Activated CD8-positive, alpha-beta memory T cell treated with anti-CD3 and anti-CD28 coated beads for 1 hour (primary cell): ENCODE measurements at places on chromosomes 7 and 10.

DNA sequence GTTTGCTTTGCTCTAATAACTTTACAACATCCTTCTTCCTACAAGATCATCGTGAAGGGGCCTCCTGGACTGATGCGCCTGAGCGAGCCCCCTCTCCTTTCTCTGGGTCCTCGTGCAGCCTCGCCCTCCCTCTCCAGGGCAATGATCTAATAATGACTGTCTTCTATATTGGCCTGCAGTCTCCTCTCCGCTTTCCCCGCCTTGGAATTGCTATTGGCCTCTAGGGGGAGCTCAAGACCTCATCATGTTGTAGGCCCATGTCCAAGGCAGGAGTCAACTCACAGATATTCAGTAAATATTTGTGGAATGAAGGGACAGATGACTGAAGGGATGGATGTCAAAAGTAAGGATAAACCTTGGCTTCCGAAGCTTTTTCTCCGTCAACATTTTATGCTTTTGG, 1180.3 kb downstream of the TYW1 start:
- no peak for DNase-seq

GRCh38 chr7:133702960-133703359, 424.2 kb upstream of the LRGUK start:
- no peak for DNase-seq

GRCh38 chr7:32891043-32891799, at the start of gene KBTBD2:
KBTBD2 (minus strand) TSS chr7:32891760; CDS start chr7:32879604, 12,156 bp downstream.
- DNase-seq = no peak

DNA sequence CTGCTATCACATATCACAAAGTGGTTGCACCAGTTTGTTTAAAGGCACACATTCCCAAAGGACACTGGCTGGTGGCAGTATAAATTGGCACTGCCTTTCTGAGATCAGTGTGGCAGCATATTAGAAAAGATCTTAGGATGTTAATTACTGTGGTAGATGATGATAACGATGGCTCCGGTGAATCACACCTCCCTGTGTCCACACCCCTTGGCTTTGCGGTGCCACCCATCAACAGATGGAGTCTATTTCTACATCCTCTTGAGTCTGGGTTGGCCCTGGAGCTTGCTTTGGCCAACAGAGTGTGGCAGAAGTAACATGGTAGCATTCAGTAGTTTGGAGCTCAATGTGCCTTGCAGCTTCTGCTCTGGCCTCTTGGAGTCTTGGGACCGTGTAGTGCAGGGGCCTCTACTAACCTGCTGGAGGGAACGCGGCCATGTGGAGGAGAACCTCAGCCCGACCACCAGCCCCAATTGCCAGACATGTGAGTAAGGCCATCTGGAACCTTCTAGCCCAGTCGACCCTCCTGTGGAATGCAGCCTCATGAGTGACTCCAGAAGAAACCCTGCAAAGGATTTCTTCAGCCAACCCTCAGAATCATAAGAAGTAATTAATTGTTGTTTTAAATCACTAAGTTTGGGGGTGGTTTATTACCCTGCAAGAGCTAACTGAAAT, 27.2 kb upstream of the PLEKHA1 start:
- DNase-seq = no peak

DNA sequence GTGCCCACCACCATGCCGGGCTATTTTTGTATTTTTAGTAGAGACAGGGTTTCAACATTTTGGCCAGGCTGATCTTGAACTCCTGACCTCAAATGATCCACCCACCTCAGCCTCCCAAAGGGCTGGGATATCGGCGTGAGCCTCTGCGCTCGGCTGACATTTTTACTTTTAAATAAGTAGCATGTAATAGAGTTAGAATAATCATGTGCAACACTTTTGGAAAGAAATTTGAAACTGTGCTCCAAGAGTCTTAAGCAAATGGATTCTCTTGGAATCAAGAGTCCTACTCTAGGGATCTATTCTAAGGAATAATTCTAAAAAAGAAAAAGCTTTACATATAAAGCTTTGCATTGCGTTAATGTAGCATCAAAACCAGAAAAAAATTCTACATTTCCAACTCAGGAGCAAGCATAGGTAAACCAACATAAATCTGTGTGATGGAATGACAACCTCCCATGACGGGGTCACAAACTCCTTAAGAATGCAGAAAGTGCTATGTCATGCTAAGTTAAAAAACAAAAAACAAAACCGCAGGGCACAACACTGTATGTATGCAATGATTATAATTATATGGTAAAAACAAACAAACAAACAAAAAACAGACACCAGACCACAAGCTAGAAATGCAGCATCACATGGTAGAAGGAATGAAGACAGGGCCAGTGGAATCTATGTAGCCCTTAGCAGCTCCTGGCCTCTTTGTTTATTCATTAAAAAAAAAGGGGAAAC, 98.7 kb downstream of the RNF216 start:
- DNase-seq = no peak

- DNase-seq = no peak
Measured at GRCh38 chr10:130042381-130042780, 68.2 kb downstream of the C10orf143 start.

- DNase-seq = no peak
Measured at GRCh38 chr10:50552308-50552707, 71.4 kb downstream of the SGMS1 start.

DNA sequence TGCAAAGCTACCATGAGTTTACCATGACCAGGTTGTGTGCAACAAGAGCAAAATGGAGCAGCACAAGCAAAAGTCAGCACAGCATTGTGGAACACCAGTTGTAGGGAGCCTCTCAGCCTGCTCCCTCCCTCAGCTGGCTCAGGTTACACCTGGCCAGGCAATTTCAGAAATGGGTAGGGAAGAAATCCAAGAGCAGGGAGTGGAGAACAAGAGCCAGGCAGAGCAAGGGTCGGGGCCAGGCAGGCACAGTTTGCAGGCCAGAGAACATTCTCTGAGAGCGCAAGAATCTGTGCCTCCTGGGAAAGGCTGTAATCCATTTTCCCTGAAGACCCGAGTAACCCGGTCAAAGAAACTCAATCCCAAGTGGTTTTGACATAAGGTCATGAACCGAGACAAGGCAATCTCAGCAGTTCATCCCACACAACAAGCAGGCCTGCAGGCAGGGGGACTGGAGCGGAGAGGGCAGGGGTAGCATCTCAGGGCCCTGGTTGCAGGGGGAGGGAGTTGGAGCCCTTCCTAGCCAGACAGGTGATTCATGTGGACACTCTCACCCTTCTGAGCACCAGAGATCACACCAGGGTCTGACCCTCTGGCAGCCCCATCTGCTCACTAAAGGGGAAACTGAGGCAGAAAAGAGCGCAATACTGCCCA, 258.4 kb downstream of the PLXNA4 start:
- no peak for DNase-seq

- DNase-seq = no peak
Measured at GRCh38 chr7:95737828-95738505, 34.4 kb upstream of the DYNC1I1 start.

DNA sequence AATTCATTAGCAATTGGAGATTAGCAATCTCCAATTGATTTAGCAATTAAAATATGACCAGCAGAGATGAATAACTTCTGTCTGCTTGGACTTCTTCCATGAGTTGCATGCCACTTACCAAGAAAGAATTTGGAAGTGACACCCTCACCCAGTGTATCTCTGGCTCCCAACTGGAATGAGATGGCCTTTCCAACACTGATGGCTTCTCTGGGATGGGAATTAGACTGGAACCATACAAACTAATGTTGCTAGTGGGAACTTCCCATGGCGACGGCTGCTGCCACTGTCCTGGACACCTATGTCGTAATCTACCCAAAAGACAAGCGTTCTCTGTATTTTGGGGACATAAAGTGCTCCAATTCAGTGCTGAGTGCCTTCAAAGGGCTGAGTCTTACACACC, 192.3 kb downstream of the COBL start:
- DNase-seq = no peak

- DNase-seq = no peak
Measured at GRCh38 chr10:23094786-23095403, 484 bp upstream of the MSRB2 start.

DNA sequence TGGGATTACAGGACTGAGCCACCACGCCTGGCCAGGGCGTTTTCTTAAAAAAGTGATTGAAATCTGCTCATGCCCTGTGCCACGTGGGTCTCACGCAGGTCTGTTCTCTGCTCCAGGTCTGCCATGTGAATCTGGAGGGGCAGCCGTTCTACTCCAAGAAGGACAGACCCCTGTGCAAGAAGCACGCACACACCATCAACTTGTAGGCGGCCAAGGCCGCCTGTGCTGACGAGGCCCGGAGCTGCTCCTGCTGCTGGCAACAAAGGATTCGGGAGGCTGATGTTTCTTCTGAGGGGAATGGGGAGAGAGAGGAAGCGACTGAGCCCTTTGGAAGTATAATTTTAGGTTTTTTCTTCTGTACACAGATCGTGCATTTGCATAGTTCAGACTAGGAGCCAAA, 23.6 kb upstream of the BMPR1A start:
- DNase-seq = no peak

- no peak for DNase-seq
Measured at GRCh38 chr7:3043544-3044371, at the start of gene CARD11. CARD11 (minus strand) TSS chr7:3043867; CDS start chr7:2958506, 85,361 bp downstream.

GRCh38 chr10:116307455-116307854, 16.8 kb upstream of the CCDC172 start:
- no peak for DNase-seq

DNA sequence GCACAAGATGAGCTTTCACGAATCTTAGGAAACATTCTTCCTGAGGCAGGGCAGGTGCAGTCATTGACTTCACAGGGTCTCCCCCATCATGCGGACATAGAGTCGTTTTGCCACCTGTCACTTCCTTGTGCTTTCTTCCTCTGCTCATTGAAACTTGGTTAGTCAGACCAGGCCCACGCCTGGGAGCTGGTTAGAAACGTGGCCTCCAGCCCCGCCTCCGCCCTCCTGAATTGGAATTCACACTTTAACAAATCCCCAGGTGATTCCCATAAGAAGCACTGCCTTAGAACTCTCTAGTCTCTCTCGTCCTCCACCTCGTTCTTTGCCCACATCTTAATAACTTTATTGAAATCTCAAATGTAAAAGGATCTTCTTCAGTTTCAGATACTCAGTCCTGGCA, 265.5 kb upstream of the FZD8 start:
- DNase-seq = no peak

GRCh38 chr7:22355620-22356009, 1.3 kb downstream of the RAPGEF5 start:
- no peak for DNase-seq

GRCh38 chr7:7889791-7890568, 78.6 kb upstream of the GLCCI1 start:
- no peak for DNase-seq

- DNase-seq = no peak
Measured at GRCh38 chr10:9895453-9895852, 1122.2 kb upstream of the CELF2 start.

DNA sequence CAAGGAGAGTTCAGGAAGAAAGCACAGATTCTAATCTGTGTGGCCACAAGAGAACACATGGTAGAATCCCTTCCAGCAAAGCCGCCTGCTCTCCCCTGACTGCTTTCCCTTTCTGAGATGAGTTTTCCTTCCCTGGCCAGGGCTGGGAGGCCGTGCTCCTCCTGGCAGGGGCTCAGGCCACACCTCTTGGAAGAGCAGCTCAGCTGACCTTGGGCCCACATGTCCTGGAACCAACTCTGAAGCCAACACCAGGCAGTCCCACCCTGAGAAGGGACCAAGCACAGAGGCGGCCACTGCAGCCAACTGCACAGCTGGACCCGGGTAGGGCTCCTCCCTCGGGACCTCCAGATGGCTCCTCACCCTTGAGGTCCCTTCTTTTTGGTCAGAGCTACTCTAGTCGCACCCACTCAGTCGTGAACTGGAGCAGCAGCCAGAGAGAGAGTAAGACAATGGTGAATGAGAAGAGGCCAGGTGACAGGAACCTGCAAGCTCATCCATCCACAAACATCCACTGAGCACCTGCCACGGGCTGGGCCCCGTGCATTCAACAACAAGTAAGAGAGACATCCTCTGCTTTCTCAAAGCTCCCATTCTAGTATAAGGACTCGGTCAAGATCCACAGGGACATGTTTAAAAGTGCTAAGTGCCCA, 40.3 kb downstream of the FAM53B start:
- DNase-seq = no peak

GRCh38 chr7:151871904-151872303, 5.0 kb downstream of the PRKAG2 start:
- no peak for DNase-seq

- DNase-seq = no peak
Measured at GRCh38 chr7:146636581-146636980, 520.0 kb downstream of the CNTNAP2 start.
